ENCODE measurements at places on chromosomes 12 and 14.

- no peak for DNase-seq
Measured at GRCh38 chr12:15752785-15753184, 36.4 kb downstream of the EPS8 start.

- DNase-seq: no peak
Measured at GRCh38 chr14:103930051-103930604, 1.9 kb downstream of the TDRD9 start.

GRCh38 chr12:6020930-6021329, 75.9 kb upstream of the ANO2 start:
- DNase-seq: no peak

GRCh38 chr14:24079491-24080141, 8.3 kb downstream of the CPNE6 start:
- DNase-seq: no peak

- DNase-seq: peak; percentile 47
Measured at GRCh38 chr14:100072783-100073346, 7.6 kb downstream of the EVL start.

GRCh38 chr14:55586411-55586810, 6.4 kb downstream of the KTN1 start:
- DNase-seq: no peak

- no peak for DNase-seq
Measured at GRCh38 chr14:69695322-69696203, 71.4 kb upstream of the SRSF5 start.

DNA sequence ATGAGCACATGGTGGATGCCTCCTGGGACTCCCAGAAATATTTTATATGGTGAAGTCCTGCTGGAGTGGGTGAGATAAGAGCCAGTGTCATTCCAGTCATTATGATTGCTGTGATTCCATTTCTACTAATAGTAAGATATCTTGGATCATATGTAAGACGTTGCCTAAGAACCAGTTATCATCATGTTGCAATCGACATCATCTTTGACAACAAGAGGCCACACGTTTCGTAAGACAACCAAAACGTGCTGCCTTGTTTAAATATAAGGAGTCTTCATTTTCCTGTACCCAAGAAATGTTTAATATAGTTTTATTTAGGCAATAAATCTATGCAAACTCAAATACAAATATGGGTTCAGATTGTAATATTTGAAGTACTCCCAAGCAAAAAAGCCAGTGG, 58.4 kb downstream of the SPTSSA start:
- DNase-seq: no peak

DNA sequence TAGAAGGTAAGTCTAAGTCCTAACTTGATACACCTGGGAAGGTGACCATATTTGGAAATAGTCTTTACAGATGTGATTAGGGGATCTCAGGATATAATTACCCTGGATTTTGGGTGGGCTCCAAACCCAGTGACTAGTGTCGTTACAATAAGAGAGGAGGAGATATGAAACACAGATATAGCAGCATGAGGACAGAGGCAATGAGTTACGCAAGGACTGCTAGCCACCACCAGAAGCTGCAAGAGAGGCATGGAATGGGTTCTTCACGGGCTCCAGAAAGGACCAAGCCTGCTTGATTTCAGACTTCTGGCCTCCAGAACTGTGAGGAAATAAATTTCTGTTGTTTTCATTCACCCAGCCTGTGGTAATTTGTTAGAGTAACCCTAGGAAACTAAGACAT, 28.6 kb downstream of the FGFR1OP2 start:
- no peak for DNase-seq

DNA sequence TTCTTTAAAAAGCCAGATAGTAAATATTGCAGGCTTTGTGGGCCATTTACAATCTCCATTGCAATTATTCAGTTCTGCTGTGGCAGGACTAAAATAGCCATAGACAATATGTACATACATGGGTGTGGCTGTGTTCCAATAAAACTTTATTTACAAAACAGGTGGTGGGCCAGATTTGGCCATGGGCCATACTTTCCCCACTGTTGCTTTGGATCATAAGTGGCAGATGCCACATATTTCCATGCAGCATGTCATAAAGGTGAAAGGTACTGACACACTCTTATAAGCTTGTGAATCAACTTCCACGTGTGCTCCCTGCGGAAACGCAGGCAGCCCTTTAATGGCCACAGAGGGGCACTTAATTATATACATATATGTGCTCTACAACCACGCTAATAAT, 244.4 kb upstream of the FOXN3 start:
- no peak for DNase-seq

DNA sequence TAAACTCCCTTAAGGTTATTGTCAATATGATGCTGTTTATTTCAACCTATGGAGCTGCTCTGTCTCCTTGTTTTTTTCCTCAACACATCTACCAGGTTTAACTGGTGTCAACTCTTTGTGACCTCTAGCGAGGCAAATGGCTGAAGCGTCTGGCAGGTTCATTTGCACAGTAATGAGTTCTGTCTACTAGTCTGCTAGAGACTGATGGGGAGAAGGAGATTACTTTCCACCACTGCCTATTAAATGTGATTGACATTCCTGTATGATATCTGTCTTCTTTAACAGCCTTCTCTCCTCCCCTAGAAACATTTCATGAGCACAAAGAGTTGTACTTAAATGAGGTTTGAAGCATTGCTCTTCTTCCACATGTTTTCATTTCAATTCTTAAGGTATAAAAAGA, 253.7 kb downstream of the SLC6A15 start:
- DNase-seq: no peak

DNA sequence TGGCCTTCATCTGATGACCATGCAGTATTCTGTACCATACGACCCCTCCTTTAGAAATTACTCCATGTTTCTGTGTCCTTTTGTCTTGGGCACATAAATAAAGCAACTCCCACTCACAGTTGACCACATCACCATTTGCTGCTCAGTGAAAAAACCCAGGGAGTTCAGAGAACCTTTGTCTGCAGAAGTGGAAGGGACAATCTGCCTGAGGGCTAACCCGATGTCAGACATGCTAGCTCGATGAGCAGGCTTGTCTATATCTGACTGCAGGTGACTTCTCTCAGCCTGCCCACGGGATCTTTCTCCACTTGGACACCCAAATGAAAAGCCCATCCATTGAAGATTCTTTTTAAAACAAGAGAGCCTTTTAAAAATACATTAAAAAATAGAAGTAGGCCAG, 45.7 kb upstream of the GRIP1 start:
- no peak for DNase-seq

All from activated naive CD4-positive, alpha-beta T cell (primary cell).